ENCODE measurements at places on chromosomes 5 and 9.

DNA sequence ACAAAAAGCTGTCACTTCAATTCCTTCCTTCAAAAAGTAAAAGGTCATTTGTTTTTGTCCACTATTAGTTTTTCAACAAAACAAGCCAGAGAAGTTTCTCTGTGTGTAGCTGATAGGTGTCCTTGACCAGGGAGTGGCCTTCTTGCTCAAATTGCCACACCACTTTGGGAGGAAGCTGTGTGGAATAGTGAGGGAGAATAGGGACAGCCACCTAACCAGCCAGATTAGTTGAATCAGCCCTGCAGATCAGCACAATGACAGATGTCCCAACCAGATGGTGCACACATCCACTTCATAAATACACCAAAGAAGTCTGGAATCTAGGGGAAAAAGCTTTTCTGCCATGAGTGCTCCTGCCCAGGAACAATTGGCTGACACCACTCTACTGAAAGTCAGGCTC, 37.2 kb downstream of the NREP start:
- no peak for DNase-seq

DNA sequence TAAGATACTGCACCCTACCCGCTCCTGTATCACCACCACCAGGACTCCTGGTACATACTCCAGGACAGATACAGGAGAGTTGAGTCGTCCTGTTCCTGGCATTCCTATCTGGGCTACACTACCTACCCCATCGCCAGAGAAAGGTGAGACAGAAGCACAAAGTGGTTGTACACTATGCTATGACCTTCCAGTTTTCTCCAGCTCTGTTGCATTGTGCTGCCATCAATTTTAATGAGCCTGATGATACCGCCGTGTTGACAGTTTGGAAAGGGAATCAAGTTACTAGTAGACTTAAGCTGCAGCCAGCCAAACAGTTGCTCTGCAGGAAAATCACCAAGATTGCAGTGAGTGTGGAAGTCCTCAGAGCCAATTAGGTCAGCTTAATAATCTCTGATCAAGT, 35.2 kb downstream of the ANP32B start:
- DNase-seq = no peak

DNA sequence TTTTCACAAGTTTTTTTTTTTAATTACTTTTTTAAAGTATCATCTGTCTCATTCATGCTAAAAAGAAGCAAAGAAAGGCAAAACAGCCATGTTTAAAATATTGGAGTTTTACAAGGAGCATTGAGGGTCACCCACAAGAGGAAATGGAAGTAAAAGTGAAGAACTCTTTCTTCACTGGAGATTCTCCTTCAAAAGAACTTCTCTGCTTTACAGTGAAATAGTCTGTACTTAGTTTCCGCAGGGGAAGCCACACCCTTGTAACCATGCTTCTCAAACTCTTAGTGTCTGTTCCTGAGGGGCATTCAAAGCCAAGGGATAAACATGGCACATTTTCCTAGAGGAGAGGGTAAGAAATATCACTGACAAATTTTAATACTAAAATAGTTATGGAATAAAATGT, 8.6 kb downstream of the C9orf72 start:
- no peak for DNase-seq

- DNase-seq = peak; percentile 74
These were observed 133.4 kb downstream of the SLC1A3 start for GRCh38 chr5:36739751-36740221.

GRCh38 chr9:126450668-126451205, 124.1 kb downstream of the MVB12B start:
- DNase-seq = no peak

Data from urothelium cell line (cell line).